Ovary (tissue), 10 donors: ENCODE measurements at places on chromosomes 12 and 14. TPM values are rescaled to one million over a fixed set of nuclear protein-coding genes. Genes with fewer than 3 reads are reported as not detected.

The VASH1 gene
- total RNA-seq, result 10.6 TPM

The RNFT2 gene
- total RNA-seq, result 3.9 TPM

DNA sequence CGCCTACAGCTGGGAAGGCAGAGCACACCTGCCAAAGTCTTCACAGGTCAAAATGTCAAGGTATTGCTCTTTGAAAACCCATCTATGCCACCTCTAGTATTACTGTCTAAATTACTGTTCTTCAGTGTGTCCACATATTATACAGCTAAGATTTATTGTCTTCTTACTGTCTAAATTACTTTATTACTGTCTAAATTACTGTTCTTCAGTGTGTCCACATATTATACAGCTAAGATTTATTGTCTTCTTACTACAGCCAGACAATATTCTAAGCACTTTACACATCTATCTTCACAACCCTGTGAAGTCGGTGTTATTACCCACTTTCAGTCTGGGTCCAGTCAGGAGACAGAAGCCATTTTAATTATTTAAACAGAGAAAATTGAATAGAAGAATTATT is 173.9 kb downstream of the MYRFL start:
- H3K4me3 ChIP-seq, result no peak overlapping the region
- H3K27ac ChIP-seq, result no peak overlapping the region
- no peaks in the 10 kb centered on the region for H3K27me3 ChIP-seq
- H3K36me3 ChIP-seq, result no peaks in the 10 kb centered on the region
- no peak for DNase-seq
- peaks cover 2% of the 10 kb centered on the region for H3K4me1 ChIP-seq

DNA sequence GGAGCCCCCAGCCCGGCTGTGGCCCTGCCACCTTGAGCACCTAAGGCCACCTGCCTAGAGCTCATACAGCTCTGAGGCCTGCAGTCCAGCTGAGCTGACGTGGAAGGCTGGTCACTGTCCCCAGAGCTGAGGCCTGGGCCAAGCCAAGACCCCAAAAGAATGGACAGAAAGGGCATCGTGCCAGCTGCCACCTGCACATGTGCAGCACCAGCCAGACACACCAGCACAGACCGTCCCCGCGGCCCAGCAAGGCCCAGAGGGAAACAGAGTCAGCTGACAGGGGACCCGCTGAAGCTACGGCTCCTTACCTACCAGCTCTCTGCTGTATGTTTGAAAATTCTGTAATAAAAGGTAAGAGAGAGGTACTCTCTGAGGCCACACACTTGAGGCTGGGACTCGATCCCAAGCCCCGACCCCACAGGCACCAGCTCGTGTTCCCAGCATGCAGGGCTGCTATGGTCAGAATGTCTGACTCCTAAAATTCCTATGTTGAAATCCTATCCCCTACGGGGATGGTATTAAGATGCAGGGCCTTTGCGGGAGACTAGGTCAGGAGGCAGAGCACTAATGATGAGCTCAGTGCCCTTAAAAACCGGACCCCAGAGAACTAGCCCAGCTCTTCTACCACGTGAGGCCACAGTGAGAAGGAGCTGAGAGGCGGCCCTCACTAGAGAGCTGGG is 25.4 kb downstream of the BRF1 start:
- no peak overlapping the region for H3K4me3 ChIP-seq
- no peak for DNase-seq
- no peaks in the 10 kb centered on the region for H3K27me3 ChIP-seq
- no peaks in the 10 kb centered on the region for H3K36me3 ChIP-seq
- H3K27ac ChIP-seq, result no peak overlapping the region

DNA sequence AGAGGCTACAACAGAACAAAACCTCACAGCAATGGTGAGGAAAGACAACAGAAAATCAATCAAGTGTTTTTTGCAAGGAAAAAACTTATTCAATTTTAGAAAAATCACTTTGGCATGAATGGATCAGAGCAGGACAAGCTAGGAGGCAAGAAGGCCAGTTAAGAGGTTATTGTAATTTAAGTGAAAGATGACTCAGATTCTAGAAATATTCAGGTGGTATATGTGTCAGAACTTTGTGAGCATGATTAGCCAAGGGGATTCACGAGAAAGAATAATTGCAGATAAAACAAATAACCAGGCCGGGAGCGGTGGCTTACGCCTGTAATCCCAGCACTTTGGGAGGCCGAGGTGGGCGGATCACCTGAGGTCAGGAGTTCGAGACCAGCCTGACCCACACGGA is 12.7 kb downstream of the GCH1 start:
- H3K4me1 ChIP-seq, result no peaks in the 10 kb centered on the region
- no peaks in the 10 kb centered on the region for H3K27me3 ChIP-seq
- H3K4me3 ChIP-seq, result no peak overlapping the region
- no peaks in the 10 kb centered on the region for H3K36me3 ChIP-seq
- no peak for DNase-seq

- H3K36me3 ChIP-seq, result no peaks in the 10 kb centered on the region
- DNase-seq, result no peak
- no peaks in the 10 kb centered on the region for H3K27me3 ChIP-seq
- peaks cover 3% of the 10 kb centered on the region for H3K4me1 ChIP-seq
Measured at GRCh38 chr14:101862711-101863110, 101.2 kb downstream of the PPP2R5C start.

DNA sequence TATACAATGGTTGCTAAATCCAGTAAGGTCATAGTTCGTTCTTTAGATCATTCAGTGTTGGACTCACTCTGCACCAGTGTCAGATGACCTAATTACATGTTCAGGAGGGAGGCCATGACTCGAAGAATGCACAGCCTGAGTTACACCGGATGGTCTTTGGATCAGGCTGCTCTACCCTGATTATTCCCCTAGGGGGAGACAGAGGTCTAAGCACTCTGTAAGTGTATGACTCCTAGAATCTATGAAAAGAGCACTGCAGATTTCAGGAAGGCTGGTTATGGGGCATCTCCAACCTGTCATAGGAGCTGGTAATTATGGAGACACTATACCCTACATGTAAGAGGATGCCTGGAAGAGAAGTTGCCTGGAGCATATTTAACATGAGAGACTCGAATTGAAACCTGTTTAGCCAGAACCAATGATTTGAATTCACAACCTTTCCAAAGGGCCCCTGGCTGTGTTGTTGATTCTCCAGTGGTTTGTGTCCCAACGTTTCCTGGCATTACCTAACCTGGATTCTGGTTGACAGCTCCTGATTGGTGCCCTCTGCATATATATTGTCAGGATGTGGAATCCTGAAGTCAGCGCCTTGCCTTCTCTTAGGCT is at the start of gene MUCL1:
MUCL1 (plus strand) TSS at position 584 of the 606 bp plus-strand sequence. CDS start 67 bp downstream, outside the sequence.
- H3K27me3 ChIP-seq, result no peaks in the 10 kb centered on the region
- no peak within 1 kb of the TSS for H3K4me3 ChIP-seq
- H3K36me3 ChIP-seq, result no peaks in the 10 kb centered on the region
- no peak within 1 kb of the TSS for H3K27ac ChIP-seq

DNA sequence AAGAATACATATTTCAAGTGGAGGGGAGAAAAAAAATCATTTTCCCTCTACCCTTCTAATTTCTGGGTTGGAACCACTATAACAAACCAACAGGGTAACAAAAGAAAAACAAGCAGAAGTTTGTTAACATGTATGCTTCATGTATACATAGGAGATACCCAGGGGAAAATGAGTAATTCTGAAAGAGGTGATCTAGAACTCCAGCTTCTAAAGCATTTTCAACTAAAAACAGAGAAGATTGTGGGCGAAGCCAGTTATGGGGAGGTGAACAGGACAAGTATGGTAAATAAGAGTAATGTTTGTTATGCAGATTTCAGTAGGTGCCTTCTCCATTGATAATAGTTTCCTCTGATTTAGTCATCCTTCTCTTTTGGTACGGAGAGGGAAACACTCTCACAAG is 16.7 kb downstream of the FNTB start:
- H3K27ac ChIP-seq, result no peak overlapping the region
- H3K4me1 ChIP-seq, result no peaks in the 10 kb centered on the region
- no peaks in the 10 kb centered on the region for H3K36me3 ChIP-seq
- no peak overlapping the region for H3K4me3 ChIP-seq

DNA sequence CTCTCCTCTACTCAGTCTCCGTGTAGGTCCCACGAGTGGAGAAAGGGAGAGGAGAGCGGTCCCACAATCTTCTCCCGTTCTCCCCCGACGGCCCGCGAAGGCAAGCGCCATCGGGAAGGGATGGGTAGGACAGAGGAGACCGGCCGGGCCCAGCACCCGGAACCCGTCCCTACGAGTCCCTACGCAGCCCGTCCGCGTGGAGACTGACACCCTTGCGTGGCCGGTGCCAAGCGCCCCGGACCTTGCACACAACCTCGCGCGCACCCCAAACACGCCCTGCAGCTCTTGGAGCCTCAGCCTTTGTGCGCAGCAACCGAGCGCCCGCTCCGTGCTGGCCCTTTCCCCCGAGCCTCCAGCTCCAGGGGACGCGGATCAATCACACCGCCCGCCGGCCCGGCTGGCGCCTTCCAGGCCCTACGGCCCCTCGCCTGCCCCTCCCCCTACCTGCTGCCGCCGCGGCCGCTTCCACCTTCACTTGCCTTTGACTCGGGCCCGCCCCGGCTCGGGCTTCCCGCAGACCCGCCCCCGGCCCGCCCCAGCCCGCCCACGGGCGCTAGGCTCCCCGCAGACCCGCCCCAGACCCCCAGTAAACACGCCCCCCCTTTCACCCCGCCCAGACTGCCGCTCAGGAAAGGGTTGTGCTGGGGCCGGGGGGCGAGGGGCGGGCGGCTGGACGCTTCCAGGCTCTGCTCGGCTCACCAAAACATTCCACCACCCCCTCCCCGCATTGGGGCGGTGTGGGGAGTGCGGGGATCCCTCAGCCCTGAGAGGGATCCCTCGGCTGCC is at the start of gene NDRG2:
NDRG2 (minus strand) TSS at position 477 of the 786 bp plus-strand sequence. CDS start 1,746 bp downstream, outside the sequence.
- peaks cover 9% of the 10 kb centered on the region for H3K4me1 ChIP-seq
- H3K27ac ChIP-seq, result peak within 1 kb of the TSS; percentile 97
- H3K36me3 ChIP-seq, result no peaks in the 10 kb centered on the region
- peak; percentile 88 for DNase-seq
